ENCODE measurements at places on chromosomes 3 and 15.

GRCh38 chr15:75659141-75659771 is 11.5 kb downstream of the SNX33 start:
- peaks cover 5% of the 10 kb centered on the region for H3K27me3 ChIP-seq
- H3K4me3 ChIP-seq: no peak overlapping the region
- peaks cover 49% of the 10 kb centered on the region for H3K4me1 ChIP-seq
- H3K36me3 ChIP-seq: peaks cover 10% of the 10 kb centered on the region

GRCh38 chr3:37505415-37505814 is 331.0 kb upstream of the LRRFIP2 start:
- no peak overlapping the region for H3K27ac ChIP-seq
- H3K4me3 ChIP-seq: no peak overlapping the region
- DNase-seq: no peak
- no peaks in the 10 kb centered on the region for H3K4me1 ChIP-seq
- peaks cover 19% of the 10 kb centered on the region for H3K27me3 ChIP-seq

GRCh38 chr3:33956206-33956605 is 157.8 kb downstream of the PDCD6IP start:
- peaks cover 6% of the 10 kb centered on the region for H3K27me3 ChIP-seq
- no peaks in the 10 kb centered on the region for H3K36me3 ChIP-seq
- no peak for DNase-seq
- no peak overlapping the region for H3K4me3 ChIP-seq

DNA sequence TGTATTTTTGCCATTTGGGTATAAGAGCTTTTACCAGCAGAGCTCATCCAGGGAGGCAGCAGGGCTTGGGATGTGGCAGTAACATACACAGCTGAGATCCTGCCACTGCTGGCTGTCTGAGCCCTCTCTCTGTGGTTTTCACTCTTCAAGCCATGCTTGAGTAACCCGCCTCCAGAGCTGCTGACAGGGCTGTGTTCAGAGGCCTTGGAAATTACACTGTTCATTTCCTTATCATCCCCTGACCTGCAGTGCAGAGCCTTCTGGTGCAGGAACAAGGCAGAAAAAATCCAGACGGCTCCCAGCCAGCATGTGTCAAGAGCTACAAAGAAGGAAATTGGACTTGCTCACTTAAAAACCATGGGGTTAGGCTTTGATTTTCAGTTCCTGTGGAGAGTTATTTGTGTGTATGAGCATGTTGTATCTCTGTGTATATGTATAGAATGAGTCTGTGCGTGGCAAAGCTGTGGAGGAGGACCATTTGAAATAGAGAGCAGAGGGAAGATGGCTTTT is 47.0 kb downstream of the ZNF609 start:
- peaks cover 57% of the 10 kb centered on the region for H3K4me1 ChIP-seq
- no peak overlapping the region for H3K4me3 ChIP-seq
- peak overlapping the region; percentile 68 for H3K27ac ChIP-seq
- DNase-seq: peak; percentile 50

- H3K27me3 ChIP-seq: peaks cover 13% of the 10 kb centered on the region
- no peak for DNase-seq
- no peaks in the 10 kb centered on the region for H3K36me3 ChIP-seq
These were observed 312.5 kb downstream of the NTRK3 start for GRCh38 chr15:87944050-87944449.

GRCh38 chr15:99172171-99172570 is 67.3 kb downstream of the SYNM start:
- H3K4me1 ChIP-seq: peaks cover 32% of the 10 kb centered on the region
- no peak overlapping the region for H3K27ac ChIP-seq
- peaks cover 8% of the 10 kb centered on the region for H3K36me3 ChIP-seq
- no peak for DNase-seq
- no peak overlapping the region for H3K4me3 ChIP-seq

- no peak for DNase-seq
- H3K4me3 ChIP-seq: no peak overlapping the region
- H3K36me3 ChIP-seq: peaks cover 4% of the 10 kb centered on the region
- peaks cover 15% of the 10 kb centered on the region for H3K4me1 ChIP-seq
These were observed 123.5 kb upstream of the TBL1XR1 start for GRCh38 chr3:177320765-177321247.

- no peaks in the 10 kb centered on the region for H3K27me3 ChIP-seq
- DNase-seq: no peak
- H3K36me3 ChIP-seq: no peaks in the 10 kb centered on the region
- H3K27ac ChIP-seq: no peak overlapping the region
These were observed 49.5 kb upstream of the FILIP1L start for GRCh38 chr3:100163787-100164186.

GRCh38 chr15:33735637-33736247 is 232.6 kb upstream of the CHRM5 start:
- no peak for DNase-seq
- H3K36me3 ChIP-seq: no peaks in the 10 kb centered on the region
- peaks cover 7% of the 10 kb centered on the region for H3K27me3 ChIP-seq
- H3K27ac ChIP-seq: no peak overlapping the region
- H3K4me3 ChIP-seq: no peak overlapping the region
- peaks cover 11% of the 10 kb centered on the region for H3K4me1 ChIP-seq

DNA sequence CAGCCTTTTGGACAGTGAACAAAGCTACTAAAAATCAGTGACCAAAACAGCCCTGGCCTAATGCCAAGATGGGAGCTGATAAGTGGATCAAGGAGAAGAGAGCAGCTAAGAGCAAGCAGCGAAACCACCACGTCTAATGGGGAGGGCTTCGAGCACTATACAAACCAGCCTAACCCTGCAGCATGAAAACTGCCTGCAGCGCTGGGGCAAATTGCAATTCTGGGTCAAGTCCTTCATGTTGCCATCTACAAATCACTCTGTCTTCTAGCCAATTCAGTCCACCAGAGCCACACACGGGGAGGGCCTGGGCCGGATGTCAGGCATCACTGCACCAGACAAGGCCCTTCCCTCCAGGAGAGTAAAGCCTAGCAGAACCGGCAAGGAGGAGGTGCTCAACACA is 30.5 kb upstream of the SPATA12 start:
- H3K27ac ChIP-seq: no peak overlapping the region
- H3K4me1 ChIP-seq: no peaks in the 10 kb centered on the region
- H3K4me3 ChIP-seq: no peak overlapping the region
- H3K36me3 ChIP-seq: no peaks in the 10 kb centered on the region
- peaks cover 13% of the 10 kb centered on the region for H3K27me3 ChIP-seq
- no peak for DNase-seq

GRCh38 chr3:186532598-186533072 is 11.5 kb downstream of the CRYGS start:
- no peak overlapping the region for H3K4me3 ChIP-seq
- H3K36me3 ChIP-seq: no peaks in the 10 kb centered on the region
- no peak for DNase-seq
- peaks cover 8% of the 10 kb centered on the region for H3K27me3 ChIP-seq
- no peak overlapping the region for H3K27ac ChIP-seq
- H3K4me1 ChIP-seq: peaks cover 11% of the 10 kb centered on the region

Measured in HFFc6 (cell line).